ENCODE measurements at places on chromosomes 4 and X. TPM values are rescaled to one million over a fixed set of nuclear protein-coding genes. Genes with fewer than 3 reads are reported as not detected.

Gene TMEM271
- not detected for total RNA-seq

Gene GLUD2
- 19.9 TPM for total RNA-seq

Gene HEPH
- 0.29 TPM for total RNA-seq

Gene NDNF
- total RNA-seq = not detected

Gene KLHL5
- total RNA-seq = 15.8 TPM

Gene CACNA1F
- not detected for total RNA-seq

Gene STBD1
- 0.29 TPM for total RNA-seq

Gene GRPR
- total RNA-seq = 0.92 TPM

Gene ADAM29
- not detected for total RNA-seq

Gene IL9R
- not detected for total RNA-seq

Gene ZBTB49
- total RNA-seq = 5.8 TPM

Gene ENPEP
- not detected for total RNA-seq

Gene BRS3
- not detected for total RNA-seq

Gene USP46
- 10.9 TPM for total RNA-seq

Gene TIGD4
- total RNA-seq = 1.8 TPM

Gene TRIM75
- not detected for total RNA-seq

Gene CCKAR
- total RNA-seq = not detected

Gene GAGE12H
- 25.4 TPM for total RNA-seq

Gene DGAT2L6
- 0.13 TPM for total RNA-seq

Gene IL1RAPL2
- total RNA-seq = not detected

Gene SMPX
- total RNA-seq = 9.3 TPM

Measured in SK-MEL-5 (cell line).